ENCODE measurements at places on chromosomes 5 and 9.

DNA sequence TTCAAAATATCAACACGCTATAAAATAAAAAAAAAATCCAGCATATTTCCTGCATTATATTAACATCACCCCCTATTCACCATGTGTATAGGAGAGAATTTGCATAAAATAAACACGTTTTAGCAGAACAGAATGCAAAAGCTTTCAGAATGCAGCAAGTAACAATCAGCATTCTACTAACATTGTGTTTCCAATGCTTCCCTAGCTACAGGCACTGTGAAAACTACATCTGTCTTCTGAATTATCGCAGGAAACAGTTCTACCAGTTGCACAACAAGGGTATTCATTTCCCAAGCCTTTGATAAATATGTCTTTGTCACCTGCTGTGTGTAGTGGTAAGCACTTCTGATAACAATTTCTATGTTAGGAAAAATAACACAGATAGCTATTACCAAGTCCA lies 1015.8 kb downstream of the CDH18 start:
- no peak for DNase-seq

DNA sequence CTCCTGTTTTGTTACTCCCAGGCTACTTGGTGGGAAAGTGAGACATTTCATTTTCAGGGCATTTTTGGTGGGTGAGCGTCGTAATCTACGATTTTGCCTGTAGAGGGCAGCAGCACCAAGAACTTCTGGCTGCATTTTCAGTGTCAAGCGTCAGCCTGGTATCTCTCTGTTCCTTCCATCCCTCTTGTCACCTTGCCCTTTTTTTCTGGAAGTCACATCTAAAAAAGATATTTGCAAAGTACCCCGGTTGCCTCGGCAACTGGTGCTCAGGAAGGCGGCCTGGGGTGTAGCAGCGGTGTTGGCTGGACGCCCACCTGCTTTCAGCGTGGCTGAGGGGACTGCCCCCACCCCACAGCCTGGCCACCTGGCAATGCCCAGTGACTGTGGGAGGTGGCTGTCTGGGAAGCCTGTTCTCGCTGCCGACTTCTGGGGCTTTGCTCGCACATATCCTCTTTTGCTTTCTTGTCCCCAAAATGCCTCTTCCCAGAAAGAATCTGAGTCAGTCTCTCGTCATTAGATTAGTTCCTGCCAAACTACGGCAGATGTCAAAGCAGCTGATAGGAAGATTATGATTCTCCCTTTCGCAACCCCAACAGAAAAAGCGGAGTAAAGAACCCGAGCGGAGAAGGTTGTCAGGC lies 84.5 kb downstream of the ACER2 start:
- peak; percentile 65 for DNase-seq

- DNase-seq, result no peak
Measured at GRCh38 chr5:151095341-151096000, 14.6 kb upstream of the TNIP1 start.

- DNase-seq, result no peak
Measured at GRCh38 chr5:148988328-148988727, 74.5 kb downstream of the SH3TC2 start.

DNA sequence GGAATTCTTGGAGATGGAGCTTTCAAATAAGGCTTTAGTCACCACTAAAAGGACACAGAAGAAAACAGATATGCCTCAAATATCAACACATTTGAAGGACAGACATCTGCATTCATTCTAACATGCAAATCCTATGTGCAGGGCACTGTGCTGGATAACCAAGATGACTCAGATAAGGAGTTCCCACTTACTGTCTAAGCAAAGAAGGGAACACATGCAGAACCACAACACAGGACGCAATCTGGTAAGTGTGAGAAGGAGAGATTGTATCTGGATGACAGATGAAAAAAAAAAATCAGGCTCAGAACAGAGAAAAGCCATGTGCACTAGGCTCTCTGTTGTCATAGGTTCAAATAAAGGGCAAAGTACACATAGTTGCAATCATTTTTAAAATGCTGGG lies 42.5 kb downstream of the ELAVL2 start:
- no peak for DNase-seq

DNA sequence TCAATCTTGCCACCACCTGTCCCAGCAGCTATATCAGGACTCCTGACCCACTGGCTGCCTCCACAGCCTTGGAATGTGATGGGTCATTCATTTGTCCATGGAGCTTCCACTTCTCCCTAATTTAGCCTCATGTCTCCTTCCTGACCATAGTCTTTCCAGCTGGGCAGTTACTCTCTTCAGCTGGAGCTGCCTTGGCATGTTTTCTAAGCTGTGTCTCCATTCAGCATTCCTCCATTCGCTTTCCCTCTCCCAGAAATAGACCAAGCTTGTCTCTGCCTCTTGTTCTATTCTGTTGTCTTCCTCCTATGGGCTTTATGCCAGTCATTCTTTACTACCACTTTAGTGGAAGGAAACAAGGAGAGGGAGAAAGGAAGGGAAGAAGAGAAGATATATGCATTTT lies 5.3 kb upstream of the CTXN3 start:
- DNase-seq, result no peak

DNA sequence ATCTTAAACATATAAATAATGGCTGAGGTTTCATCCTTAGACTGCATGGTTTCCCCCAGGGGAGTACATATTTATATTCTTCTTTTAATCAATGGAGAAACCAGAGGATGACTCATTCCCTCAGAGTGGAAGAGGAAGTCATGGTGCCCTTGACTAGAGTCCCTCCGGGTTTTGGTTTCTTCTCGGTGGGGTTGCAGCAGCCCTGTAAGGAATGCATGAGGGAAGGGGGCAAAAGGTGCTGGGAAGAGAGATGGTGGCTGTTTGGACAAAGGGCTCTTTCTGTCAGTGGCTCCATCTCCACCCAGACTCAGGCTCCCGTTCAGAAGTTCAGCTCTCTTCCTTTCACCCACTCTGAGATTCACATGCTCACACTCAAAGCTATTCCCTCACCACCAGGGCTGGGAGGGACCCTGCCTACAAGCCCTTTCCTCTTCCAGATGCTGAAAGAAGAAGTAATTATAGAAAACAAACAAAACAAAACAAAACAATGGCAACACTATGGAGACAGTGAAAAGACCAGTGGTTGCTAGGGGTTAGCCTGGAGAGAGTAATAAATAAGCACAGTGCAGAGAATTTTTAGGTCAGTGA lies 129.8 kb upstream of the IL12B start:
- DNase-seq, result no peak

- peak; percentile 48 for DNase-seq
Measured at GRCh38 chr9:33852216-33852826, 35.4 kb downstream of the UBE2R2 start.

DNA sequence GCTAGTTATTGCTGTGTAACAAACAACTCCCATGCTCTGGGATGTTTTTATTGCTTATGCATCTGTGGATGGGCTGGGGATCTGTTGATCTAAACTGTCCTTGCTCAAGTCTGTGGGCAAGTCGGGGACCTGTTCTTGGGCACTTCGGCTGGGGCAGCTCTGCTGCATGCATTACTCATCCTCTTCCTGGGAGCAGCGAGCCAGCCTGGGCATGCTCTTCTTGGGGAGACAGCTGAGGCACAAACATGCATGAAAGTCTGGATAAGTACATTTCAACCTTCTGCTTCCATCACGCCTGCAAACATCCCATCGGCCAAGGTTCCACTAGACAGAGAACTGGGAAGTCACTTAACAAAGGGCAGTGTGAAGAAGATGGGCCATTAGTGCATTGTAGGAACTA lies 66.3 kb downstream of the ANKRD33B start:
- DNase-seq, result no peak

Measured in stimulated activated CD8-positive, alpha-beta memory T cell treated with anti-CD3 and anti-CD28 coated beads, Interleukin-4, amount 100 ng/mL, for 48 hours (primary cell).